ENCODE measurements at places on chromosomes 12 and 14.

DNA sequence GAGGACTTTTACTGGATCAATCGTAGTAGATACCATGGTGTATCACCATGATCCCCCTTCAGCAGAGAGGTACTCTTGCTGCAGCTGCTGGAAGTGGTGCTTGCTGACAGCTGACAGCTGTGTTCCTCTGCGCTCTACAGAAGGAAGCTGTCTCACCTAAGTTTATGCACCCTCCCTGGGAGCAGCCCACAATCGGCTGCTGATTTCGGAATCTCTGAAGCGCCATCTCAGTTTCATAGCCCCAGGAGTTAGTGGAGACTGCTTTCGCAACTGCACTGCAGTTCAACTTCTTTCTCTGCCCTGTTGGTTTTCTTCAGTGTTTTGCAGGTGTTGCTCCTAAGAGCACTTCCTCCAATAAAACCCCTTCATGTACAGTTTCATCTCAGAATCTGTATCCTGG lies 237.9 kb downstream of the PAWR start:
- no peak for DNase-seq

GRCh38 chr14:103094406-103095209 lies at the start of gene EXOC3L4:
Gene EXOC3L4 (plus strand): TSS chr14:103094725. CDS start chr14:103100220, 5,495 bp downstream.
- no peak for DNase-seq

GRCh38 chr12:48940181-48940580 lies 14.9 kb upstream of the FKBP11 start:
- no peak for DNase-seq

DNA sequence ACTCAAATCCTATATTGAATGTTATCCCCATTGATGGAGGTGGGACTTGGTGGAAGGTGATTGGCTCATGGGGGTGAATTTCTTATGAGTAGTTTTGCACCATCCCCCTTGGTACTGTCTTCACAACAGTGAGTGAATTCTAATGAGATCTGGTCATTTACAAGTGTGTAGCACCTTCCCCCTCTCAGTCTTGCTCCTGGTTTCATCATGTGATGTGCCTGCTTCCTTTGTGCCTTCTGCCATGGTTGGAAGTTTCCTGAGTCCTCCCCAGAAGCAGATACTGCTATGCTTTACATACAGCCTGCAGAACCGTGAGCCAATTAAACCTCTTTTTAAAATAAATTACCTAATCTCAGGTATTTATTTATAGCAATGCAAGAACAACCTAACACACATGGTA lies 302.4 kb upstream of the KITLG start:
- no peak for DNase-seq

DNA sequence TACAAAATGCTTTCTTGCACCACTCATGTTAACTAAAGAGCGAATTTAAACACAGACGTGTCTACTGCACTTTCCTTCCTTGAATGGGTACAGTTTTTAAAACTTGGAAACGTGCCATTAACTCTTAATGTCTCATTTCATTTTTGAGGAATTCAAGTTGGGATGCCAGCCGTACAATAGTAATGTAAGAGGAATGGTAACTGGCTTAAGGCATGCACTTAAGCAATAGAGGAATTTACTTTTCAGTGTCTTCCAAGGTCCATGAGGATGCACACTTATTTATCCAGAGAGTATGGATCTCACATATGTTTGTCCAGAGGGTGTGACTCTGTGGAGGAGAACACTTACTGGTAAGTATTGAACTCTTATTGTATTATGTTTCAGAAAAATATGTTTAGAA lies 52.9 kb downstream of the PPP4R4 start:
- peak; percentile 6 for DNase-seq

- no peak for DNase-seq
Observed at GRCh38 chr14:55689981-55690871, 110.2 kb downstream of the KTN1 start.

DNA sequence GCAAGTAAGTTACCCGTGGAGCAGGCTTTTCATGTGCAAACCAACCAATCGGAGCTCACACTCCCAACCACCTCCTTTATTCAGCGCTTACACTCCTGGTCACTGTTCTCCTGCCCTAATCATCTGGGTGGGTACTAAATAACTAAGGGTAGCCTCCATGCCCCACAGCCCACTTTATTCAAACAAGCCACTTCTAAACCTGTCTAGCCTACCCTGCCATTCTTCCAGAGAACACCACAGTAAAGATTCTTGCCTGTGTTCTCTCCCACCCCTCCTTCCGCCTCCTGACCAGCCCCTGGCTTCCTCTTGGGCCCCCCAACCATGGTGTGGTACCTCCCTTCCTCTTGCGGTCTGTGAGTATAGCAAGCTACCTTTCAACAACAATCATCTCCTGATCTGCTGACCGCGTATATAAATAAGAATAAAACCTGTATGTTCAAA lies 581.9 kb downstream of the VRK1 start:
- DNase-seq, result no peak

- no peak for DNase-seq
Observed at GRCh38 chr14:59177262-59177661, 11.2 kb upstream of the DAAM1 start.

DNA sequence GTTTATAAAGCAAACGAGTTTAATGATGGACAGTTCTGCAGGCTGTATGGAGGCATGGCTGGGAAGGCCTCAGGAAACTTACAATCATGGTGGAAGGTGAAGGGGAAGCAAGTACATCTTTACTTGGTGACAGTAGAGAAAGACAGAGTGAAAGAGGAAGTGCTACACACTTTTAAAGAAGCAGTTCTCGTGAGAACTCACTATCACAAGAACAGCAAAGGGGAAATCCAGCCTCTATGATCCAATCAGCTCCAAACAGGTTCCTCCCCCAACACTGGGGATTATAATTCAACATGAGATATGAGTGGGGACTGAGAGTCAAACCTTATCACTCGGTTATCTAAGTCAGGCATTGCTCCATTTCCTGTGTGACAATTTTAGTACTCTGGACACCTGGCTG lies 189.9 kb upstream of the CNTN1 start:
- no peak for DNase-seq

- no peak for DNase-seq
Observed at GRCh38 chr12:6551496-6552139, 4.2 kb downstream of the IFFO1 start.

DNA sequence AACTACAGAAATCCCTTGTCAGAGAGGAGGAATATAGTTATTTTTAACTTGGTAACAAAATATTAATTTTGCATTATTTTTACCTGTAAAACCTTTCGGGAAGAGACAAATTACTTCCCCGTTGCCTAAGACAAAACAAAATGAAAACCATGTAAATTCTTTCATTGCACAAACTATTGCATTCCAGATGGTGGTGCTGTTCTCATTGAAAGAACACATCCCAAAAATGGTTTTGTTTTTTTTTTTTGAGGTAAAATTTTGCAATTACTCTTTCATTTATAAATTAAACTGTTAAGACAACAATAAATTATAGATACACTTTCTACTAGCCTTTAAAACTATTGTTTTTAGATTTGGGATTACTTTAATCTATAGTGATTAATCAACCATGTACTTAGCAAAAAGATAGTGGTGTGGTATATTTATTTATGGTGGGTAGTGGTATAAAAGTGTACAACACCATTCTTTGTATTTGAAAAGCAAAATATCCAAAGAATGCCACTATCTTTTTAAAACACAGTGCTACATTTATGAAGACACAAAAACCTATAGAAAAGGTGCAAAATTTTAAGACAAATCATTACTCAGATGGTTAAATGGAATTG lies 115.5 kb downstream of the SLC38A1 start:
- DNase-seq, result peak; percentile 10

GRCh38 chr12:19924360-19924759 lies 444.0 kb upstream of the PDE3A start:
- DNase-seq, result no peak

DNA sequence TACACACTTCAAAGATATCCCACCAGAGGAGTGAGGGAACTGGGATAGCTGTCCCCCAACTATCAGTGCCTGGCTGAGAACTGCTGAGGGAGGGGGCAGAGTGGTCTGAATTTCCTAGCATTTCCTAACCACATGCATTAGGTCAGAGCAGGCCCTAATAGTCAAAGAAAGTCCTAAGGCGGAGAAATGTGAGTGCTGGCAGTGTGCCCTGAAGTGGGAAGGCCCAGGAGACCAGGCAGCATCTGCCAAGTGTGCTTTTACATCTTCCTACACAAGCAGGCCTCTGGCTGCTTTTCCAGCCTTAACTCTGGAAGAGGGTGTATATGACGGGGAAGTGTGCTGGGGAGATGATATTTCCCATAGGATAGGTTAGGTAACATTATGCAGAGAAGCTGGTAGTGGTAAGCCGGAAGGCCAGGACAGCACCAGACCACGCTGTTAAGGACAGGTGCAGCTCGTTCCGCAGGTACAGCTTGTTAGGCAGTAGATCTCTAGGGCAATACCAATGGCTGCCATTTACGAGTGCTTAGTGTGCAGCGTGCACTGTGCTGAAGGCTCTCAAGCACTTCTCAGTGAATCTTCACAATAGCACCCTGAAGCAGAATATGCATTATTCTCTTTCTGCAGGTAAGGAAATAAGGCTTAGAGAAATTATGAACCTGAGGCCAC lies 9.1 kb upstream of the CCDC198 start:
- DNase-seq, result peak; percentile 29

DNA sequence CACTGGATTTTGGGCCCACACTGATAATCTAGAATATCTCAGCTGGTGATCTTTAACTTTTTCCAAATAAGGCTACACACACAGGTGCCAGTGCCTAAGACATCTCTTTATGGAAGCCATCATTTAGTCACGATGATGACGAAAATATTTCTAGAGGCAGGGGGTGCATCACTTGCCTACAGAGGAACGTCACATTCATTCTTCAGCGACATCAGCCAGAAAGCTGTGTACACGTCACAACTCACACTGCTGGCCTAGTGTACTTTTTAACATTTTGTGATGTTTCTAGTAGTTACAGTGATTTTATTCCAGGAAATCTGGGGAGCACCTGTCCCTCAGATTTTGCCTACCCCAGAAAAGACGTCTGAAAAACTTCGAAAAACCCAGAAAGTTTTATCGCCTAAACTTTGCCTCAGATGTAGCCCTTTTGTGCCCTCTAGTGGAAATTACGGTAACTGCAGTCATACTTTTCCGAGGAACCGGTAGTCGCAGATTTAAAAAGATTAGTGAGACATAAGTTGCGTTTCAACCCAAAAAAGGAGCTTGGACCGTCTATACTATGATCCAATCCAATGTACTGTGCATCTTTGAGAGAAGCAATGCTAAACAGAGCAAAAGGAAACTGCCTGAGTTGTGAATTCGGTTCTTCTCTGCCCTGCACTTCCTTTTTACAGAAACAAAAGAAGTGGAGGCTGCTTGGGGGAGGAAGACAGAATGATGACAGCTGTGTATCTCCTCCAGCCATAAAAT lies 64.3 kb upstream of the STON2 start:
- DNase-seq, result peak; percentile 48

- peak; percentile 36 for DNase-seq
Observed at GRCh38 chr12:25557830-25558436, 4.8 kb upstream of the LMNTD1 start.

- DNase-seq, result no peak
Observed at GRCh38 chr12:25328072-25328712, 77.5 kb upstream of the KRAS start.

DNA sequence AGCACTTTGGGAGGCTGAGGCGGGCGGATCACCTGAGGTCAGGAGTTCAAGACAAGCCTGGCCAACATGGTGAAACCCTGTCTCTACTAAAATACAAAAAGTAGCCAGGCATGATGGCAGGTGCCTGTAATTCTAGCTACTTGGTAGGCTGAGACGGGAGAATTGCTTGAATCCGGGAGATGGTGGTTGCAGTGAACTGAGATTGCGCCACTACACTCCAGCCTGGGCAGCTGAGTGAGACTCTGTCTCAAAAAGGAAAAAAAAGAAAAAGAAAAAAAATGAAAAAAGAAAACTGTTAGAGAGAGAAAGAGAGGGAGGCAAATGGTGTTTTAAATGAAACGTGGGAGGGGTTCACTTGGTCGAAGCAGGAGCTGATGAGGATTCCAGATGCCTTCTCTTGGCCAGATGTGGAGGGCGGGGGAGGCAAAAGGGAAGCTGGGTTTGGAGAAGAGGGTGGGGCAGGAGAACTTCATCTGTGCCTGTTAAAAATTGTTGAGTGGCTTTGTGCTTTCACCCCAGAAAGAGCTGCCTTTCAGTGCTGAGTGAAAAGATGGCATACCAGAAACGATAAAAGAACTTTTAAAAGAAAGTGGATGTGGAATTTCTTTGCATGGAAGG lies 1.1 kb downstream of the EMP1 start:
- DNase-seq, result no peak

DNA sequence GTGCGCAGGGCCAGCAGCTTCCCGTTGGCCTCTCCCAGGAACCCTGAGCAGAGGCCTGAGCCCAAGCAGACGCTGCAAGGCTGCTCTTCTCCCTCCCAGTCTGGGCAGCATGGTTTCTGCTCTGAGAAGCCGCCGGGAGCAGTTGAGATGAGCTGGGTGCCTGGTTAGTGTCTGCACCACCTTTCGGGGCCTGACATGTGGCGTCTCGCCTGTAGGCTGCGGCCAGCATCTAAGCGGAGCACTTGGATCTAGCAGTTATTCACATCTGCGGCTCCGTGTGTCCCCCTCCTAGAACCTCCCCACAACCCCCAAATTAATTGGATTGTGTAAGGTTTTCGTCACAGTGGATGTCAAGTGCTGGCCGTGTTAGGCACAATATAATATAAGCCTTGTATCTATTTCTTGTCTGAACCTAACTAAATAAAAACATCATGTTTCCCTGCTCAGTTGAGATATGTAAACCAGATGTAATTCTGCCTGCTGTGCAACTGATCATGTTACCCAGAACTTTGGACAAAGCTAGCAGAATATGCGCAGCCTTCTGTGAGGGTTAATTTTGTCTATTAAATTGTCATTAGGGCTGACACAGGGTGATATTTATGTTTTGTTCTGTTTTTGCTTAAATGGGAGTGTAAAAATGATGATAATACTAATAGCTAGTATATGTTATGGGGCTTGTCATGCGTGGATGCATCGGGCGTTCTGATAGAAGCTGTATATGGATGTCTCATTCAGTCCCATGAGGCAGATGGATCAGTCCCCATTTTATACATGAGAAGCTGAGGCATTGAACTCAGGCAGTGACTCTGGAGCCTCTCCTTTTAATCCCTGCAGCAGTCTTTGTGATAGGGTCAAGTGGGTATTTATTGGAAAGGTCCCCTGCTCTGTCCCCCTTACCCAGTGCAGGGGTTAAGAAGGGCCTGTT lies 45.8 kb downstream of the ELK3 start:
- no peak for DNase-seq

GRCh38 chr12:109458086-109458485 lies 19.0 kb downstream of the KCTD10 start:
- DNase-seq, result no peak

DNA sequence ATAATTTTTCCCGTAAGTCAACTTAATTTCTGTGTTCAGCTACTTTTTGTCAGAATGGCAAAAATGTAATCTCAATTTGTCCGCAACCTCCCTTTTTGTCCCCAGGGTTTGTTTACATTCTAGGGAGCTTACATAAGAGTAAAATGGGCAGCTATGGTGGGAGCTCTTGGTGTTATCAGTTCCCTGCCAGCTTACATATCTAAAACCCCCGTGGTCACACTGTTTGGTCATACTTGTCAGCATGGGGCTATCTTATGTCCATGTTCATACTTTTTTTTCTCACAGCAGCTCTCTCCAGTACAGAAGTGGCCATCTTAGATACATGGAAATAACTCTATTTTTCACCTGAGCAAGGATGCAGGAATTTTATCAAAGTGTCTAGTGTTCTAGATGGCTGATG lies 16.7 kb downstream of the SLCO1C1 start:
- DNase-seq, result no peak

Data from stromal cell of bone marrow (primary cell).